ENCODE measurements at places on chromosomes 16 and 17.
A peak's percentile ranks its signal among the peaks of the same experiment; 100 is the strongest.

DNA sequence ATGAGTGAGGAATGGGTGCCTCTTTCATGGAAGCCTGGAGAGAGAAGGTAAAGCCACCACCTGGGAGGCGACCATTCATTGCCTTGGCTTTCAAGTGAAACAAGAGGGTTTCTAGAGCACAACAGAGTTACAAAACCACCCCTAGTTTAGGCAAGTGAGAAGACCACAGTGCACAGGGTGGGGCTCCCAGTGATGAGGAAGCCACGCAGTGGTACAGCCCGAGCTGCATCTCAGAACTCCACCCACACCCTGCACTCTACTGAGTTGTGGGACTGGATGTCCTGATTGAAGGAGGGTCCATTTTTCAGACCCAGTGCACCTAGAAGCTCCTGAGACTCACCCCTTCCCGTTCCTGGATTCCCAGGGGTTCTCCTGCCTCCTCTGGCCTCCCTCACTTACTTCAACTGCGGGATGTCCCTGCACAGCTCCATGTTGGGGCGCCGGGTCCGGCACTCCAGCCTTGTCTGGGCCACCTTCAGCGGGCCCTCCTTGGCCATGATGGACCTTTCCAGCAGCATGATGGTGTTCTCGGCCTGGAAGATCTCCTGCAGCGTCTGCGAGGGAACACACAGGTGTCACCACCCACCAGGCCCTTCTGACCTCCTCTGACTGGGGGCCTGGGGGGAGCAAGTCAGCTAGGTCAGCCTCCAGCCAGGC lies 55.1 kb upstream of the EMP2 start:
- DNase-seq: no peak

DNA sequence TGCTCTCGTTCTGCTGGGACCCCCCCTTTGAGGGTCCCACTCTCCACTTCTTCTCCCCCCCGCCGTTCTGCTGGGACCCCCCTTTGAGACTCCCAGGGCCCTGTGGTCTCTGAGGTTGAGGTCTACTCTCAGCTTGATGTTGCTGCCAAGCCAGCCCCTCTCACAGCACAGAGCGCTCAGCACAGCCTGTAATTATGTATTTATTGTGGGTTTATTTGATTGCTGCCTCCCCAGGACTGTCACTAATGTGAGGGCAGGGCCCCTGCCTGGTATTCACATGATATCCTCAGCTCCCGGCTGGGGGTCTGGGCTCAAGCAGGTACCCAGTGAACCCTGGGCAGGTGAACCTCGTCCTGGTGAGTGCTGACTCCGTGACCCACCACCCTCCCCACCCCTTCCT lies 35.4 kb downstream of the ACTG1 start:
- no peak for DNase-seq

DNA sequence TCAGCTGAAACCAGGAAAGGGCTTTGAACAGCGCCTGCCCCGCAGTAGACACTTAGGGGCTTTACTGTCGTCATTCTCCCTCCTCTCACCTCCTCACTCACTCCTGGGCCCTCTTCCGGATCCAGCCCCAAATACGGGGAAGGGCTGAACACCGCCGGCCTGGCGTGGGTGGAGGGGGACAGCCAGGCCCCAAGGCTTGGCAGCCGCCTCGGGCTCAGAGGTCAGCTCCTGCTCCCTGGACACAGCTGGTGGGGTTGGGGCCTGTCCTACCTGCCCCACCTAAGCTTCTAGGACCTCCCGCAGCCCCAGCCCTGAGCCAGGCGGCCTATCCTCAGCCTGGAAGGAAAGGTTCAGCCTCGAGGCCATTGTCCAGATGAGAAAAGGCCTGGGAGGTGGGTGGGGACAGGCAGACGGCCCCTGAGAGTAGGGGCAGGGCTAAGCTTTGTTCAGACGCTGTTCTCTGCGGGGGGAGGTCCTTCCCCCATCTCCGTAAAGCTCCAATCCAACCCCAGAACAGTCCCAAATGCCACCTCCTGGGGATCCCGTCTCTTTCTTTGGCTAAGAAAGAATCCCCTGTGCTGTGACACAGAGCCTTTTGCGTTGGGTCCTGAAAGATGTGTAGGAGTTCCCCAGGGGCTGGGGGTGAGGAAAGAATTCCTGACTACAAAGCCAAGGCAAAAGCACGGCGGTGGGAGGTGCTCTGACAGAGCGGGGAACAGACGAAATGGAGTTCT lies 881 bp upstream of the LLGL1 start:
- no peak for DNase-seq

GRCh38 chr16:28027055-28027454 lies 36.5 kb downstream of the GSG1L start:
- DNase-seq: no peak

- DNase-seq: no peak
Observed at GRCh38 chr16:49510654-49511305, 137.2 kb downstream of the C16orf78 start.

DNA sequence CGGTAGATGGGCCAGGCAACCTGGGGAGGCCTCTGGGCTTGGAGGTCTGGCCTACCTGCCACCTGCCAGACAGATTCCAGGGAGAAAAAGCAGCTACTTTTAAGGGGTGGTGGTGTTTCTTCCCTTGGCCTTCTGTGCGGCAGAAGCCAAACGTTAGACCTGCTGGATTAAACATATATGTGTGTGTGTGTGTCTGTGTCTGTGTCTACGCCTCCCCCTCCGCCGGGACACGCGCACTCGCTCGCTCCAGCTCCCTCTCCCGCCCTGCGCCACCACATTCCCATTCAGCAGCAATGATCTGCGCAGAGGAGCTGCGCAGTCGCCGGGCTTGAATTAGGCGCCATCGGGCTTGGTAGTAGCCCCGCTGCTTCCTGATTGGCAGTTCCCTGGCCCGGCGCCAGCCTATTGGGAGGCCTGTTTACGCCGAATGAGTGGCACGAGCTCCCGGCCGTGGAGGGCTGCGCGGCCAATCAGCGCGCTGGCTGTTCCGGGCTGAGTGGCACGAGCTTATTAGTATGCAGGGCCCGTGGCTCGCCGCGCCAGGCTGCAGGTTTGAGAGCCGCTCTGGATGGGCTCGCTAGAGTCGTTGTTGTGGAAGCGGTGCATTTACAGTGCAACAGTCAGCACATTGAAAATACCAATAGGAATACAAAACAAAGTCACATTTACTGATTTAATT lies at the start of gene BAHCC1:
Gene BAHCC1 (plus strand): TSS at position 537 of the 679 bp plus-strand sequence. CDS start 4,283 bp downstream, outside the sequence.
- DNase-seq: peak; percentile 100

GRCh38 chr17:48616717-48617470 lies 1.8 kb upstream of the HOXB8 start:
- no peak for DNase-seq

GRCh38 chr17:17712268-17712924 lies 31.1 kb downstream of the RAI1 start:
- no peak for DNase-seq

DNA sequence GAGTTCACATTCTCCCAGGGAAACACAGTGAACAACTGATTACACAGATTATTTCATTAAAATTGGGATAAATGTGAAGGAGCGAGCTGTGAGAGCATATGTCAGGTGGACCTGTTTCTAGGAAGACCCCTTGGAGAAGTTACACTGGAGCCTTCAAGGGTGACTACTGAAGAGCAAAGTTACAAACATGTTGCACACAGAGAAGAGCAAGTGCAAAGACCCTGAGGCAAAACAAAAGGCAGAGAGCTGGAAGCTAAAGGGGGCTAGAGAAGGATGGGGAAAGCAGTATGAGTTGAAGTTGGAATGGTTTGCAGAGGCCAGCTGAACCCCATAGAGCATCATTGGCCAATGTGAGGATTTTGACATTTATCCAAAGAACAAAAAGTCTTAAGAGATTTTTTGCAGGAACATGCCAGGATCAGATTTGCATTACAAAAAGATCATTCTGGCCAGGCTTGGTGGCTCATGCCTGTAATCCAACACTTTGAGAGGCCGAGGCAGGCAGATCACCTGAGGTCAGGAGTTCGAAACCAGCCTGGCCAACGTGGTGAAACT lies 14.1 kb downstream of the PDZD9 start:
- no peak for DNase-seq

DNA sequence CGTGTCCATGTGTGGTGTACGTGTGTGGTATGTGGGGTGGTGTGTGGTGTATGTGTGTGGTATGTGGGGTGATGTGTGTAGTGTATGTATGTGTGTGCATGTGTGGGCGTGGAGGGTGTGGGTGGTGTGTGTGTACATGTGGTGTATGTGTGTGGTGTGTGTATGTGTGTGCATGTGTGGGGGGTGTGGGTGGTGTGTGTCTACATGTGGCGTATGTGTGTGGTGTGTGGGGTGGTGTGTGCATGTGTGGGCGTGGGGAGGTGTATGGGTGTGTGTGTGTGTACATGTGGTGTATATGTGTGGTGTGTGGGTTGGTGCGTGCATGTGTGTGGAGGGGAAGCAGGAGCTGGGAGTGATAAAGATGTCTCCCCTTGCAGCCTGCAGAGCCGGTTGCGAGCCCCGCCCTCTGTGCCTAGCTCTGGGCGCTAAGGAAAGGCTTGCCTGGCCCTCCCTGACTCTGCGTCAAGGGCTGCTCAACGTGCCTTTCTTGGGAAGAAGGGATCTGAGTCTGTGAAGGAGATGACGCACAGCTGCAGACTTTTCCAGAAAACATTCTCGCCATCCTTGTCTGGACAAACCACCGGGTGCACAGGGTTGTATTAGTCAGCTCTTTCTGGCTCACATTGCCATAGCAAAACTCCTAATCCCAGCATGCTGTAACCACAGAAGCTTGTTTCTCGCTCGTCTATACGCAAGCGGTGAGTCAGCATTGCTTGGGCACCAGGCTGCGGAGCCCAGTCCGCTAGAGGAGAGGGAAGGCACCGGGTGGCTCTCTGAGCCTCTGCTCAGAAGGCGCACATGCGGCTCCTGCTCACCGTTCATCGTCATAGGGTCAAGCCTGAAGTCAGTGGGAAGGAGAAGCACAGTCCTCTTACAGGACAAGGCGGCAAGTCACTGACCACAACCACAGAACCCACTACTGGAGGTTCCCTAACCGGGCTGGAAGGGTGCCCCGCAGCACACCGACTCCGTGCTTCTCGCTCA lies 2.0 kb upstream of the CD300H start:
- DNase-seq: peak; percentile 92

DNA sequence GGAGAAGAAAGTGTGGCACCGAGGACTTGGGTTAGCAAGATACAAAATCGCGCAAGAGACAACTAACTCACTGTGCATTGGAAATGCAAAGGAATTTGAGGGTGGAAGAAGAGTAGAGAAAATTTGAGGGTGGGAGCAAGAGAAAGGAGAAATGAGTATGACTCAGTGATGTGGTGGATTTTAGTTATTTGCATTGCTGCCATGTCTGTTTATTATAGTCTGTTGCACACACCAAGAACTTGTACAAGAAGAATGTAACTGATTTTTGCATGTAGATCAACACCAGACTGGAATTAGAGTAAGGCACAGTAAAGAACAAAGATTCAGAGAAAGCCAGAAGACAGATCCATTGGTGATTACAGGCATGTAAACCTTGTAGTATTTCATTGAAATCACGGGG lies 71.6 kb upstream of the SMIM36 start:
- no peak for DNase-seq

DNA sequence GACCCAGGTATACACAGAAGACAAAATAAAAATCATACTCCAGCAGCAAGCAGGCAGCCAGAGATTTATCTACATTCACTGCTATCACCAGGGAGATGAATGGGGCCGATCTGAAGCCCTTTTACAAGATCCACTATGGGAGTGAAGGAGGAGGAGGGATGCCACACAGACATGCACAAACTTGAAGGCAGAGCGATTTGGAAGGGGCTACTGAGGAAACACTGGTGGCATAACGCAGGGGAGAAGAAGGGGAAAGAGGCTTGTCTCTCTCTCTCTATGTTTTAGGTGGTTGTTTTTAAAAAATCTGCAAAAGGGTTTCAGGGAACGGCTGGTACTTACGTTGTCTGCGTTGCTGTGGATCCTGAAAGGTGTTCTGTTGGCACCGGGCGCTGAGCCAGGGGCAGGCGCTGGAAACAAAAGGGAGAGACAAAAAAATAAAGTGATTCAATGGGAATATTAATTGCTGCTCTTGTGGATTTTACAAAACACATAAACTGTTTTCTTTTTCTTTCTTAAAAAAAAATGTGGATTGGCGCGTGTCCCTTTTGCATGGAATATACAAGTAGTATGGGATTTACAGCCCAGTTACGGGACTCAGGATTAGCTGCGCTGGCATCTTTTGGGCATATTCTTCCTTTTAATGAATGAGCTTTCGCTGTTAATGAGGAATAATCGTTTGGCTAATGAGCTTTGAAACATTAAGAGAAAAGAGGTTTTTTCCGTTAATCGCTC lies 255.3 kb upstream of the PMFBP1 start:
- no peak for DNase-seq

DNA sequence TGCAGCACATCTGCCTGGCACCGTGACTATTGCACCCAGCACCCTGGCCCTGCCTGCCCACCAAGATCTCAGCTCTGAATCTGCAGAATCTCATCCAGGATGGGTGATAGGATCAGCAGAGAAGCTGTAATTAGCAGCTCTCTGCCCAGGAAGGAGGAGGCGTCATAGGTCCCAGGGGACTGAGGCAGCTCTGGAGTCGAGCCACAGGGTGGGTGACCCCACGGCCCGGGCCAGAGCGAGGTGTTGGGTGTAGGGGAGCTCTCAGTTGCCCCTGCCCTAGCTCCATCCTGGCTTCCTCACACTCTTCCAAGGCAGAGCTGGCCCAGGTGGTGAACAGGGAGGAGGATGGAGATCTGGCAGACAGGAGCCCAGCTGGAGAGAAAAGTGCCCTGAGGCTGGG lies 18.2 kb upstream of the FAM83G start:
- no peak for DNase-seq

GRCh38 chr16:83713597-83713996 lies 94.2 kb upstream of the HSBP1 start:
- DNase-seq: no peak

DNA sequence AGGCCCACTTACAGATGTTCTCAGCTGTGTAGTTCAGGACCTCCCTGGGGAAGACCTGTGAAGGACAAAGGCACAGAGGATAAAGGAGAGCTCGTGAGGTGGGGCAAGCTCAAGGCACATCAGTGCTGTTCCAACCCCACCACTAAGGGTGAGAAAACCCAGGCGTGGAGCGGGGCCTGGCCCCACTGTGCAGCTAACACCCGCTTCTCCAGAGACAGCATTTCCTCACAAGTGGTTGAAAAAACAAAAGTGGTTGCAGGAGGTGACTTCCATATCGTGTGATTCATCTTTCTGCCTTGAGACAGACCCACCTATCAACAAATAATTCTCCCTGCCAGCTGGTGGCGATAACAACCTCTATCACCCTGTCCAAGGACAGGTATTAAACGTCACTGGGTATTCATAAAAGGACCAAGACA lies 30.0 kb downstream of the SNN start:
- no peak for DNase-seq

DNA sequence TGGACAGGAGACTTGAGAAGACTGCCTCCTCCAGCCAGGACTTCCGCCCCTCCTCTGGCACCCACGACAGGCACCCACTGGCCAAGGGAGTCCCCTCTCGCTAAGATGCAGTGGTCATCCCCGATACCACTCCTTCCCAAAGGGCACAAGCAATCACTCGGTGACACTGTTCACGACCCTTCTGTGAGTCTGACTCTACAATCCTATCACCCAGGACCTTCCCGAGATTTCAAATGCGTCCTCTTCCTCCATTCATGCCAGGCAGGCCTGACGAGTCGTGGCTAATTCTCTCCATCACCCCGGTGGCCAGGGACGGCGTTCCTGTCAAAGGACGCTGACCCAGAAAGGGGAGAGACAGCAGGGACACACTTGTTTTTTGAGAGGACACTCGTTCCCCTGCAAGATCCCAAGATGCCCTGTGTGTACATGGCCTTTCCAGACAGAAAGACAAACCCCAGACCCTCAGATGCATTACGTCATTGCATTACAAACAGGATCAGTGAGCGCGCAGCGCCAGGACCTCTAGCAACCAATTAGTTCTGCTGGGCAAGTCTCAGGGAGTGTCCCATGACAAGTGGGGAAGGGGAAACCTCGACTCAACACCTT lies 12.2 kb downstream of the FBXO31 start:
- DNase-seq: no peak

All from astrocyte of the cerebellum (primary cell).